ENCODE measurements at places on chromosomes 6 and 20. TPM values are rescaled to one million over a fixed set of nuclear protein-coding genes. Genes with fewer than 3 reads are reported as not detected.

Gene IL17A
- not detected for total RNA-seq

Gene MUCL3
- not detected for total RNA-seq

Gene BNIP5
- not detected for total RNA-seq

Gene ANKRD6
- 2.0 TPM for total RNA-seq

Gene OR12D3
- total RNA-seq = not detected

All from uterine smooth muscle cell (primary cell).